Fibroblast of upper back skin (primary cell): ENCODE measurements at places on chromosomes 16 and 17.
A peak's percentile ranks its signal among the peaks of the same experiment; 100 is the strongest.

GRCh38 chr17:74742153-74742515, 5.1 kb downstream of the RAB37 start:
- no peak for DNase-seq

GRCh38 chr17:58702045-58702476, 9.7 kb downstream of the RAD51C start:
- DNase-seq: no peak

DNA sequence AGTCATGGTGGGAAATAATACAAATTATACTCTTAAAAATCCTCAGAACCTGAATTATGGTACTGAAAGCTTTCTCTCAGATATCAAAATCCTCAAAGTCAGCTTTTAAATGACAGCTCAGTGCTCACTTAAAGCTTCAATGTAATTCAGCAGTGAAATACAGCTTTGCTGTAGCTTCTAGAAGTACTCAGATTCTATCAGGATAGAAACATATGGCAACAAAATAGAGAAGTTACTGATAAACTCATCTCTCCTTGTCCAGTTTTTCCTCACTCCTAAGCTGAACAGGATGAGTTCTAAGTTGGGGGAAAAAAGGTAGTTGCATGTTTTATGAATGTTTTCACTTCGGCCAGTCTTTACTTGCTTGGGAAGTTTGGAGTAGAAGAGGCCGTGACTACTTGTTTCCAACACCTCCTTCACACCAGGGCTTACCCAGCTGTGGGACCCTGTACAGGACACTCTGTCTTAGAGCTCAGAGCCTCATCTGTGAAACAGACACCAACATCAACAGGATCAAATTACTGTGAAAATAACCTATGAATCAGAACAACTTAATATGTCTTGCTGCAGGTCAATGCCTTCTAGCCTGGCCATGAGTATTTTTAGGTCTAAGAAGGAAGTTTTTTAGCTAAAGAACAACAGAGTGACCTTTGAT, 30.2 kb downstream of the OGFOD1 start:
- DNase-seq: peak; percentile 12

GRCh38 chr16:73152386-73153125, 104.6 kb upstream of the ZFHX3 start:
- DNase-seq: peak; percentile 45

GRCh38 chr17:45218895-45219661, 2.6 kb upstream of the FMNL1 start:
- peak; percentile 87 for DNase-seq

DNA sequence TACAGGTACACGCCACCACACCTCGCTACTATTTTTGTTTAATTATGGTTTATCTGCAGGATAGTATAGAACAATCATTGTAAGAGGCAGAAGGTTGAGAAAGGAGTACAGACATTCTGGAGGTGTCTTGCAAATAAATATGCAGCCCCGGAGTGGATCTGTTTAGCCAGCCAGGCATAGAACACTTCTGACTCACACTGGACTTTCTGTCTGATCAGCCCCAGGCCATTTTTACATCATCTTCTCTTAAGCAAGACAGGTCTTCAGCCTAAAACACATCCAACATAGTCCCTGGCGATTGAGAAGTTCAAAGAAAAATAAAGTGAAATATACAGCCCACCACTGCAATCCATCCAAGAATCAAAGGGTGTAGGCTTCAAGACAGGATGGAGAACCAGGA, 81.4 kb downstream of the XYLT1 start:
- peak; percentile 74 for DNase-seq
